ENCODE measurements at places on chromosomes 3 and 15.
A peak's percentile ranks its signal among the peaks of the same experiment; 100 is the strongest.

DNA sequence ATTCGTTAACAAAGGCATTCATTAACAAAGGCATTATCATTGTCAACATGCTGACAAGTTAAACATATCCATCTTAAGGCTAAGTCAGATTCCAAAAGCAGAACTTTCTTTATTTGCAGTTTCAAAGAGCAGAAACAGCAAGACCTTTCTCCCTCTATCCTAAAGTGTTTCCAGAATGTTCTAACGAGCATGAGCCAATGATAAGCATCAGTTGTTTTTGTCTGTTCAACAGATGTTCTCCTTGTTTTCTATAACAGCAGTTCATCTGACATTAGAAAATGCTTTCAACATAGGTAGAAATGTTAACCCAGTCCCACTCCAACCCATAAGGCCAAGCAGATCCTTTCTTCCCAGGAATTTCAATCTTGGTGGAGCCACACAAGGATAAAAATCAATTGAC, 77.6 kb upstream of the POMGNT2 start:
- DNase-seq: no peak

DNA sequence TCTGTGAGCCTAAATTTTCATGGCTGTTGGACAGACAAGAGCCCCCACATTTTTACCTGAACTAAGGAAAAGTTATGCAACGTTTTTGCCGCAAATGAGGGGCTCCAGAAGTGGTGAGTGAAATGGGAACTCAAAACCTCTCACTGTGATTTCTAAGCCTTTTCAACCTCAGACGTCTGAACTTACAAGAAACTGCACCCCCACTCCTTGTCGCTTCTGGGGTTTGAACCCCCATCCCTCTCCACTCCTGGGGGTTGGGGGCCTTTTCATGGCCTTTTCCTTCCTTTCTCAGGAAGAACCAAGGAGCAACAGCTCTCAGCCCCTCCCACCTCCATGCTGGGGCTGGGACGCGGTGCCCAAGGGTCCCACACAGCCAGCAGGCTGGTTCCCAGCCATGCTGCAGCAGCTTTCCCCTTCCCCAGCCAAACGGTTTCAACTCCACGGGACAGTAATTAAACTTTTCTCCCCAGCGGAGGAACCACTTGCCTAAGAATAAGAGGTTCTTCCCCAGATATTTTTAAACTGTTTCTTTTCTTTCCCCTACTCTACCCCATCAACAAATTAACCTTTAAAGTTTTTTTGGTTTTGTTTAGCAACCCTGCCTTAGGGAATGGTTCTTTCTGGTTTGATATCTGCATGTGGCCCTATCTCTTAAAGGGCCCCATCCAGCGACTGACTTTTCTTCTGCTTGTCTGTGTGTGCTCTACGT, 387.6 kb upstream of the CBLB start:
- no peak for DNase-seq

GRCh38 chr3:171972871-171973348, 66.5 kb upstream of the FNDC3B start:
- no peak for DNase-seq

GRCh38 chr15:23569151-23569925, 3.9 kb downstream of the MKRN3 start:
- DNase-seq: no peak

GRCh38 chr3:46848271-46849044, 14.8 kb downstream of the MYL3 start:
- peak; percentile 42 for DNase-seq

- DNase-seq: no peak
Measured at GRCh38 chr3:52351762-52352368, 35.7 kb downstream of the DNAH1 start.

DNA sequence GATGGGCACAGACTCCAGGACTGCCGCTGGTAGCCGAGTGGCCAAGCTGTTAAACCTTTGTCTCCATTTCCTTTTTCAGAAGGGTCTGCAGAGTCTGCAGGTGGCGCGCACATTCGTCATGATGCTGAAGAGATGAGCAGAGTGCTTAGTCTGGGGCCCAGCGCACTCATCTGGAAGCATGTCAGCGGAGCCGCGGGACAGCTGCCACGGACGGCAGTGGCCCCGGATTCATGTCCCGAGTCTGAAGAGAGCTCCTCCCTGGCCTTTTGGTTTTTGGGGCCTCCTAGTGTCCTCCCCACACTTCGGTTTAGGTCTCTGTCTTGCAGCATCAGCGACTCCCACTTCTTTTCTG, 42.6 kb downstream of the KLHL25 start:
- DNase-seq: no peak

DNA sequence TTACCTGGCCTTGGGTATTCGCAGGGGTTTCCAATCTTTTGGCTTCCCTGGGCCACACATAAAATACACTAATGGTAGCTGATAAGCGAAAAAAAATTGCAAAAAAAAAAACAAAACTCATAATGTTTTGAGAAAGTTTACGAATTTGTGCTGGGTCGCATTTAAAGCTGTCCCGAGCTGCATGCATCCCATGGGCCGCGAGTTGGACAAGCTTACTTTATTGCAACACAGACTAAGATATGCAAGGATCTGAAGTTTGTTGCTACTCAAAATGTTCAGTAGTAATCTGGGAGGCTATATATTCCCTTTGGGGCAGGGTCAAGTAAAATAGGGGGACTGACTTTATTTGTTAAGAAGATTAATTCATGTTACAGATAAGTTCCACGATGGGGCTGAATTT, 247.9 kb downstream of the CD47 start:
- no peak for DNase-seq

DNA sequence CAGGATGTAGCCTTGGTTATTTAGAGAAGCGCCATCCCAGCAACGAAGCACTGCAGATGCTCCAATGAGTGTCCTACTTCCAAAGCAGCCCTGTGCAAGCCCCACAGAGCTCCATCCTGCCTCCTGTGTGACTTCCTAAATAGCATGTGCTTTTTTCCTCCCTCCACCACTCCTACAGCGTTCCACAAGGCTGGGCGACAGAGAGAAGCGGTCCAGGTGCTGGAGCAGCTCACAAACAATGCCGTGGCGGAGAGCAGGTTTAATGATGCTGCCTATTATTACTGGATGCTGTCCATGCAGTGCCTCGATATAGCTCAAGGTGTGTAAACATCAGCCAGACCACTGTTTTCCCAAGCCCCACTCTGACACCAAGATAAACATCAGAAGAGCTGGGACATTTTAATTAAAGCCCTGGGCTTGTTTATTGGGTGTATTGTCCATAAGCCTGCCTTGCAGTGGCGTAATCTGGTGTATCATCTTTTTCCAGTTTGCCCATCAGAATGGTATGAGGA, 22.2 kb upstream of the RHO start:
- DNase-seq: no peak

DNA sequence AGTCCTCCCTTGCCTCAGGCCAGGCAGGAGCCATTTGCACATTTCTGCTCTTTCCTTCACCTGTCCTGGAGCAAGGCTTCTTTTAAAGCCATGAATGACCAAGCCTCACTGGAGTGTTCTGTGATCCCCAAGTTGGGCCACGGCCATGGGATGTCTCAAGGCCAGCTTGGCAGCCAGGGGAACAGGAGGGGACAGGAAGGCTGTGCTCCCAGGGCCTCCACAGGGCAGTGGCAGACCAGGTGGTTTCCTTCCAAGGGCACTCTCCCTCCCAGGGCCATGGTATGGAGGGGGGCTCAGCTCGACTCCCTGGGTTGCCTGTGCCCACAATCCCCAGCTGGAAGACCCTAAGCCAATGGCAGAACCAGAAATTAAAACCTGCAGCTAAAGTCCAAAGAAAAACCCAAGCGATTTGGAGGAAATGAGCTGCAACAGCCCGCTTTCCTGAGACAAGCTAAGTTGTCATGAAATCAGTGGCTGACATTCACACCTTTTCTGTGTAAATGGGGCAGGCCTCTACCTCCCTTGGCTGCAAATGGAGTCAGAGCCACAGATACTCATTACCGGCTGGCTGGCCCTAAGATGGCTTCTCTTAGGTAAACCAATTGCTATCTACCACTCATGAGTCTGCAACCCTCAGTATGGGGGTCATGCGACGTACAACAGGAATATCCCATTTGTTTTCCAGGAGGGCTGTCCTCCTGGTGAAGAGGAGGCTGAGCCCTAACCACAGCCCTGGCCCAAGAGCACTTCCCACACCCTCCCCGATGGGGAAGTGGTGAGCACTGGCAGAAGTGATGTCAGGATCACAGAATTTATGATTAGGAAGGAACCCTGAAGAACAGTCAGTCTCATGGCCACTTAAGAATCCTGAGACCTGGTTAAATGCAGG, 83.3 kb downstream of the SNRK start:
- DNase-seq: no peak

GRCh38 chr3:195128255-195129071, 142.5 kb downstream of the XXYLT1 start:
- no peak for DNase-seq

- peak; percentile 18 for DNase-seq
Measured at GRCh38 chr3:170603770-170604510, 18.1 kb upstream of the SLC7A14 start.

GRCh38 chr3:10843378-10843777, 27.4 kb downstream of the SLC6A11 start:
- DNase-seq: no peak

DNA sequence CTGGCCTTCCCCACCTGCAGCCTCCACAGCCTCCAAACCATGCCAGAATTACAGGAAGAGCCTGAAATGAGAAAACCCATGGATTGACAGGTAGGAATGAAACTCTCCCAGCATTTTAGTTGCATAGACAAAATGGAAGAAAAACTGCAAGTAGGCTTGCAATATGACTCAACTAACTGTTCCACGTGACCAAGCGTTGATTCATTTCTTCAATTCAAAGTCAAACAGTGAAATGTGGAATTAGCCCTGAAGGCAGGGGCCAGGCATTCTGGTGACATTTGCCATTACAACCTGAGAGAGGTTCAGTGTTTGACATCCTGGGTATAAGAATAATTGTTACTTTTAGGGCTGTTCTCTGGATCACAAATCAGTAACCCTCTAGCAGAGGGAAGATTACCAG, 676.5 kb upstream of the CFAP20DC start:
- DNase-seq: no peak

GRCh38 chr3:162147996-162148395, 651.4 kb downstream of the OTOL1 start:
- no peak for DNase-seq

DNA sequence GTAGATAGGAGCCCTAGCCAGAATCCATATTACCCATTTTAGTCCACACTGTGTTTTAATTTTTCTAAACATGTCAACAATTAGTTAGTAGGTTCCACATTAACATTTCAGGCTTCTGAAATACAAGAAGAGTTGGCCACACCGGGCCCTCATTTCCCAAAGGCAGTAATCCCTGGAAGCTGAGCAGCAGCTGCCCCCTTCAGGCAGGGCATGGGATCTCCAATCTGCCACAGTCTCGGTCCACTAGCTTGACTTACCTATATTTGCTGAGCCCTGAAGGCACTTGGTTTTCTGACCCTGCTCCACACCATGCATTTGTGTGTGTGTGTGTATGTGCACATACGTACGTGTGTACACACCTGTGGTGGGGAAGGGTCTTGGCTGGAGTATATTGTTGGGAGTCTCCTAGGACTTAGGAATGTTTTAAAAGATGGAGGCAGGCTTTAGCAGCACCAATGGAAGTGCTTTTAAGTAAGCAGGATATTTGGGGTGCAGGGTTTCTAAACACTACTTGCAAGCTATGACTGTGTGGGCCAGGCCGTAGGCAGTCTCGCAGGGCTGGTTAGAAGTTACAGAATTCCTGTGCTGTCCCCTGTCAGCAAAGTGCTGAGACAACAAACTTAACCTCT, 71.2 kb upstream of the SOX14 start:
- DNase-seq: no peak

- DNase-seq: no peak
Measured at GRCh38 chr15:85453144-85453872, 72.9 kb downstream of the AKAP13 start.

- DNase-seq: peak; percentile 59
Measured at GRCh38 chr3:105580296-105580965, 213.7 kb downstream of the ALCAM start.

- DNase-seq: no peak
Measured at GRCh38 chr3:184651904-184652303, 60.0 kb downstream of the MAGEF1 start.

- no peak for DNase-seq
Measured at GRCh38 chr15:94596707-94597106, 365.3 kb downstream of the MCTP2 start.

- DNase-seq: peak; percentile 26
Measured at GRCh38 chr3:142724682-142725356, 985 bp downstream of the TRPC1 start.

GRCh38 chr3:150222691-150223489, 185.2 kb upstream of the TSC22D2 start:
- no peak for DNase-seq

- DNase-seq: no peak
Measured at GRCh38 chr3:101634591-101635196, 42.2 kb downstream of the ZBTB11 start.

GRCh38 chr3:177754508-177754921, 557.2 kb upstream of the TBL1XR1 start:
- no peak for DNase-seq

DNA sequence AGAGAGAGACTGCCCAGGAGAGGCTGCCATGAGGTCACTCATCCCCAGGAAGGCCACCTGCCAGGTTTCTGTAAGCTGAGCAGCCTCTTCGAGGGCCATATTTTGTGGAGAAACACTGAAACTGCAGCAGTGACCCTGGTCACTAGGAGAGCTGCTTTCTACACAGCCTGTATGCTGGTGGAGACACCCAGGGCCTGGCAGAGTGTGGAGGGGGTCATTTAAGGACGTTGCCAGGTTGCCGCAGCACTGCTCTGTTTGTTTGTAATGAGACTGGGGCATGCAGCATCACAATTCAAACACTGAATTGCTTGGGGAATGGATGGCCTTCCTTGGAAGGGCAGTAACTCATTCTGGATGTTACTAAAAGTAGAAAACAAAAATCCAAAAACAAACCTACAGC, 104.9 kb upstream of the TRIM42 start:
- no peak for DNase-seq

DNA sequence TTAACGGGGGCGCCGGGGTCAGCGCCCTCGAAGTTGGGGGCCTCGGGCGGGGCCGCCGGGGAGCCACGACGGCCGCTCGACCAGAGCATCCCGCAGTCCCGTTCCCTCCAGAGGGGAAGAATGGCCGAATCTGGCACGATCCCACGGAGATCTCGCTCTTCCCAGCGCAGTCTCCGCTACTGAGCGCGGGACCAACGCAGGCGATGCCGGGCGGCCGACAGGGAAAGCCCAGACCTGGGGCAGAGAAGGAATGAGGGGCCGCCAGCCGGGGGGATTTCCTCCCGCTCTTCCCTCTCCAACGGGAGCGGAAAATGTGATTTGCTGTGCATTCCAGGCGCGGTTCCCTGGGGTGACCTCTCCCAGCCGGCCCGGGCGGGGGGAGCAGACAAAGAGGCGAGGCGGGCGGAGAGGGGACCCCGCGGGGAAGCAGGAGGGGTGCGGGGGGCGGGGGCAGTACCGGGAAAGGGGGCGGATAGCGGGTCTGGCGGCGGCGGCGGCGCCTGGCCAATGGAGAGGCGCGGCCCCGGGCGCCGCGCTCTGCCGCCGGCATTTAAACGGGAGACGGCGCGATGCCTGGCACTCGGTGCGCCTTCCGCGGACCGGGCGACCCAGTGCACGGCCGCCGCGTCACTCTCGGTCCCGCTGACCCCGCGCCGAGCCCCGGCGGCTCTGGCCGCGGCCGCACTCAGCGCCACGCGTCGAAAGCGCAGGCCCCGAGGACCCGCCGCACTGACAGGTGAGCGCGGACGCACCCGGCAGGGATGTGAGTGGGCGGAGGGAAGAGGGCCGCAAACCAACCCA, at the start of gene GREM1:
Gene GREM1 (plus strand): TSS at position 579 of the 801 bp plus-strand sequence. CDS start 12,687 bp downstream, outside the sequence.
- peak; percentile 94 for DNase-seq

GRCh38 chr15:67570875-67571647, 28.6 kb downstream of the MAP2K5 start:
- no peak for DNase-seq

Data from fibroblast of skin of abdomen (primary cell).